ENCODE measurements at places on chromosomes 7 and 10.

- DNase-seq: no peak
These were observed 227.0 kb downstream of the ANK3 start for GRCh38 chr10:60162631-60163030.

GRCh38 chr7:107799647-107800264, 3.3 kb downstream of the SLC26A3 start:
- no peak for DNase-seq

DNA sequence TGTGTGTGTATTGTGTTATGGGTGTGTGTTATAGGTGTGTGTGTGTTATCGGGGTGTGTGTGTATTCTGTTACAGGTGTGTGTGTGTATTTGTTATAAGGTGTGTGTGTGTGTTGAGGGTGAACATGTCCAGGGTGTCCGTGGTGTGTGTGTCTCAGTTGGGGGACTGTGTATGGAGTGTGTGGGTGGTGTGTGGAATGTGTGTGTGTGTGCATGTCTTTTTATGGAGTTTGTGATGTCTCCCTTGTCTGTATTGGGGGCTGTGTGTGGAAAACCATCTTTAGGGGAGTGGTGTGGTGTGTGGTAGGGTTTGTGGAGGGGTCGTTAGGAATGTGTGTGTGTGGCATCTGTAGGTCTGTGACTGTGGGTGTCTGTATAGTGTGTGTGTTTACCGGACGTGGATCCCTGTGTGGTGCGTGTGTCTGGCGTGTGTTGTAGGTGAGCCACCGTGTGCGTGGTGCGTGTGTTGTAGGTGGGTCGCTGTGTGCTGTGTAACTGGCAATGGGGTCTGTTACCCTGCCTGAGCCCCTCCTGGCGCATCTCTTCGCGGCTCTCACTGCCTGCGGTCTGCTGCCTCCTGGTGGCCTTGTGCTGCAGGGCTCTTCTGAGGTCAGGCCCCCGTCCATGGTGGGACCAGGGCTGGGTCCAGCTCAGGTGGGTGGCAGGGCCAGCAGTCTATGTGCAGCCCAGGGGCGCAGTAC, 61.7 kb downstream of the PALD1 start:
- DNase-seq: peak; percentile 14

- no peak for DNase-seq
These were observed 648.8 kb downstream of the NXPH1 start for GRCh38 chr7:9082203-9082602.

DNA sequence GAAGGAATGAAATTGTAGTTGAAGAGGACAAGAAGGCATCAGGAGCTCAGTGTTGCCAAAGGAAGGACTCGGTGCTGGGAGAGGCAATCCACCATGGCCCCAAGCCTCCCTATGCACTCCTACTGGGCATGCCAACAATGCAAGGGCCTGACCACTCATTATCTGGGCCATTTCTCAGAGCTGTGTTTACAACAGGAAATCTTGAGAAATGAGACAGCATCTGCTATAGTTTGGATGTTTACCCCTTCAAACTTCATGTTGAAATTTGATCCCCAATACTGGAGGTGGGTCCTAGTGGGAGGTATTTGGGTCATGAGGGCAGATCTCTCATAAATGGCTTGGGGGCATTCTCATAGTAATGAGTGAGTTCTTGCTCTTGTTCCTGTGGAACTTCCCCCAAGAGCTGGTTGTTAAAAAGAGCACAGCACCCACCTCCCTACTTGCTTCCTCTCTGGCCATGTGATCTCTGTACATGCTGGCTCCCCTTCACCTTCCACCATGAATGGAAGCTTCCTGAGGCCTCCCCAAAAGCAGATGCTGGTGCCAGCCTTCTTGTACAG, 50.8 kb upstream of the AOAH start:
- DNase-seq: no peak

Measured in thyroid gland (tissue), 4 donors.